ENCODE measurements at places on chromosomes 16 and 17.

DNA sequence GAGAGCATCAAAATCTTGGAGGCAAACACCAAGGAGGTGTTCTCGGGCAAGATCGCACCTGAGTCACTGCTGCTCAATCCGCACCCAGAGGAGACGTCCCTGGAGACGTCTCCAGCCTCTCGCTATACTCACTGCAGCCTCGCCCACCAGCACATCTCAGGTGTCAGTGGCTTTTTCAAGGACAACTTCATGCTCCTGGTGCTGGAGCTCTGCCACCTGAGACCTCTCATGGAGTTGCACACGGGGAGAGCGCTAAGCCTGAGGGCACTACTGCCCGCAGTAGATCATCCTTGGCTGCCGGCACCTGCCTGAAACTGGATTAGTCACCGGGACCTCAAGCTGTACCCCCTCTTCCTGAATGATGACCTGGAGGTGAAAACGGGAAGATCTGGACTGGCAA is 2.6 kb upstream of the MBTPS1 start:
- DNase-seq, result no peak

- no peak for DNase-seq
Observed at GRCh38 chr17:1996800-1997288, 28.3 kb downstream of the RTN4RL1 start.

- DNase-seq, result no peak
Observed at GRCh38 chr17:76635039-76635438, 8.5 kb downstream of the ST6GALNAC1 start.

- no peak for DNase-seq
Observed at GRCh38 chr17:17626151-17626805, 34.8 kb upstream of the PEMT start.

GRCh38 chr17:57294629-57295501 is 38.5 kb downstream of the MSI2 start:
- no peak for DNase-seq

DNA sequence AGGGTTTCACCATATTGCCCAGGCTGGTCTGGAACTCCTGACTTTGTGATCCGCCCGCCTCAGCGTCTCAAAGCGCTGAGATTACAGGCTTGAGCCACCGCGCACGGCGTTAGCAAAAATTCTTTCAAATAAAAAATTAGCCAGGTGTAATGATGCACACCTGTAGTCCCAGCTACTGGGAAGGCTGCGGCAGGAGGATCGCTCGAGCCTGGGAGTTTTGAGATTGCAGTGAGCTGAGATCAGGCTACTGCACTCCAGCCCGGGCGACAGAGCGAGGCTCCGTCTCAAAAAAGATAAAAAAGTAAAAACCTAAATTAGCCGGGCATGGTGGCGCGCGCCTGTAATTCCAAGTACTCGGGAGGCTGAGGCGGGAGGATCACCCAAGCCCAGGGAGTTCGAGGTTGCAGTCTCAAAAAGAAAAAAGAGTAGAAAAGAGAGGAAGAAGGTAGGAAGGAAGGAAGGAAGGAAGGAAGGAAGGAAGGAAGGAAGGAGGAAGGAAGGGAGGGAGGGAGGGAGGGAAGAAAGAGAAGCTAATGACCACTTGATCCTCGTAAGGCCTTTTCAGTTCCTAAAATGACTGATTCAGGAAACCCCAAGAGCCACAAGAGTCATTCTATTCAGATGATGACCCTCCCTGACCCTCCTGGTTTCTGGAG is 59.2 kb downstream of the SRL start:
- no peak for DNase-seq

DNA sequence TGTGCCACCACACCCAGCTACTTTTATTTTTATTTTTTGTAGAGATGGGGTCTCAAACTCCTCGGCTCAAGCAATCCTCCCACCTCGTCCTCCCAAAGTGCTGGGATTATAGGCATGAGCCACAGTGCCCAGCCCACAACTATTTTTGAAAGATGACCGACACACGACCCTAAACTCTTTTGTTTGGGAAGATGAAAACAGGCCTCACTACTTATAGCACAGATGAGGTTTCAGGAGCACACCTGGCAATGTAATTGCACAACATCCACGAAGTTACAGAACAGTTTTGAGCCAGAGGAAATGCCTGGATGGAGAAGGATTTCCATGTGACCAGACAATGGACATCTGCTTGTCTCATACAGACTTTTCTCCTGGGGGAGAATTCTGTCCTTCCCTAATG is 43.4 kb upstream of the PRSS54 start:
- DNase-seq, result no peak

- no peak for DNase-seq
Observed at GRCh38 chr17:46771561-46772474, 46.7 kb downstream of the WNT3 start.

GRCh38 chr16:69040144-69040909 is 65.1 kb upstream of the HAS3 start:
- DNase-seq, result no peak

- no peak for DNase-seq
Observed at GRCh38 chr17:72104863-72105234, 16.0 kb upstream of the SOX9 start.

DNA sequence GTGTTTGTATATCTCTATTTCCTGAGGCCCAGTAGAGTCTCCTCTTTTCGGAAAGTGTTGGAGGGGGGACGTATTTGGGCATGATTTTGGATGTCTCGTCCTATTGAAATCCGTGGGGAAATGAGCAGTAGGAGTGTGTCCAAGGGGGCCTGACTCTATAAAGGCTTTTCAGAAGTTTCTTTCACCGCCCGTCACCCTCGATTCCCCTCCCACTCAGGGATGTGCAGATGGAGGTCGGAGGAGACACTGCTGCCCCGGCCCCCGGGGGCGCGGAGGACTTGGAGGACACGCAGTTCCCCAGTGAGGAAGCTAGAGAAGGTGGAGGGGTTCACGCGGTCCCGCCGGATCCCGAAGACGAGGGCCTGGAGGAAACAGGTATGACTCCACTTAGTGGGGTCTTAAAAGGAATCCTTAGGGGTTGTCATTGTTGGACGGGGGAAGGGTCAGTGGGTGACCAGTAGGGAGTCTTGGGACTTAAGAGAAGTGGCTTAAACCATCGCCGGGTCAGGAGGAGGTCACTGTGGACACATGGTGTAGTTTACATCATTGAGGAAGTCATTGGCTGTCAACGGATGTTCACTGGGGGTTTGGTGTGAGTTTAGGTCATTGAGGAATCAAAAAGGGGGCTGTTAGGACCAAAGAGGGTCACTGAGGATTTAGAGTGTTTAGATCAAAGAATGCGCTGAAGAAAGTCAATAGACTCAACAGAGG is 424 bp downstream of the MON1B start:
- DNase-seq, result no peak

DNA sequence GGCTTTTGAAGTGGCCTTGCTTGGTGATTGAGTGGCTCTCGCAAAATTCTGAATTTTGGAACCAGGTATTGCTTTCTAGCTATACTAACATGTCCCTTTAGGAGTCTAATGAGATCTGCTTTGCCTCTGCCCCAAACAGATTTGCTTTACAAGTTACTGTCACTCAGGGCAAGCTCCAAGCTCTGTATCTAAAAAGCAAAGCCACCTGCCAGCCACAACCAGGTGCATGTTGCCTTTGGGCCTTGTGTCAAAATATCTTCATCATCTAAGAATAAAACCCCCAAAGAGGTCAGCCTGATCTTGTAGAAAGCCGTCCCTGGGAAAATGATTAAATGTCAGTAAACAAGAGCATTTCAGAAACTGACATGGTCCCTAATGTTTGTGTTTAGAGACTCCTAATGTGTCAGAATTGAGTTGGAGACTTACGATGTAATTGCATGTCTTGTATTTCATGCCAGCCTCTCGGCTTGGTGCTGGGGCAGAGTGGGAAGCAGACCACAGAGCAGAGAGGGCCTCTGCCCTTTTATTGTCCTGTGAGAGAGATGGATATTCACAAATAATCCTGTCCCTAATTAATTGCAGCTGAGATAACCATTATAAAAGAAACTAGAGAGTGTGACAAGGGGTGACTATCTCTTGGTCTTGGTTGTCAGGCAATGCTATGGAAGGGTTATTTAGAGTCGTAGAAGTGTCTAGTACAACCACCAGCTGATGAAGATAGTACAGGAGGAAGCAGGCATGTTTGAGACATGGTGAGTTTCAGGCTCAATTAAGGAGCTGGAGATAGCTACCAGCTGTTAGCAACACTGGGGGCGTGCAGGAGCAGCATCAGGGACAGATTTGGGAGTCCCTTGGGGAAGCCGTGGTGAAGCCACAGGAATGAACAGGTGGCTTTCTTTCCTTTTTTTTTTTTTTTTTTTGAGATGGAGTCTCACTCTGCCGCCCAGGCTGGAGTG is 90.7 kb downstream of the PITPNC1 start:
- no peak for DNase-seq

- DNase-seq, result no peak
Observed at GRCh38 chr16:66598111-66598510, 6.4 kb upstream of the CMTM3 start.

GRCh38 chr16:73521499-73521898 is 473.6 kb upstream of the ZFHX3 start:
- no peak for DNase-seq

- DNase-seq, result no peak
Observed at GRCh38 chr17:50906443-50906842, 40.3 kb upstream of the TOB1 start.

DNA sequence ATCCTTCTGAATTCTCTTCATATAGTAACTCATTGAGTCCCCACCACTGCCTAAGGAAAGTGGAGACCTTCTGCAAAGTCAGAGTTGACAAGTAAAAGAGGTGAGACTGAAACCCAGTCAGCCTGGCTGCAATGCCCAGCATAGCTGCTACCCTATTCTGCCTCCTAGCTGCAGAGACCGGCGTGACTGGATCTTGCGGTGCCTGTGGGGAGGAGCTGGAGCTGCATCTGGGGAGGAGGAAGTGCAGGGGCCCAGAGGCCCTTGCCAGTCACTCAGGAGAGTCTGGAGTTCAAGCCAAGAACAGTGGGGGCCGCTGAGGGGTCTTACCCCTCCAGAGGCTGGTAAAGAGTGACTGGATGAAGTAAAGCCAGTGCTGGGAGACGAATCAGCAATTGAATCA is 35.0 kb upstream of the ZNF423 start:
- peak; percentile 1 for DNase-seq

- no peak for DNase-seq
Observed at GRCh38 chr17:14101976-14102375, 32.7 kb downstream of the COX10 start.

DNA sequence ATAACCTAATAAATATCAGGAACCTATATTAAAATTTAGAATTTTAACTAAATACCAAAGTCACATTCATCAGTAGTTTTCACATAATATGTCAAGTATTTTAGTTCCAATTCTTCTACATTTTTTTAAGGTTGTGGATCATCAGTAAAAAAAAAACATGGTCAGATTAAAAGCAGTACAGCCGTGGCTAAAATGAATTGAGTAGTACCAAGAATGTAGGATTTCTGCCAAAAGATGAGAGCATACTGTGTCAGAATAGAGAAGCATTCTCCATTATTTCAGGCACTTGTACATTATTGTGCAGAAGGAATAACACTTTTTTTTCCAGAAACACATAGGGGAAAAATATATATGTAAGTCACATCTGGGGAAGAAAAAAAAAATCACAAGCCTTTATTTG is 1176.1 kb downstream of the CDH11 start:
- DNase-seq, result no peak

DNA sequence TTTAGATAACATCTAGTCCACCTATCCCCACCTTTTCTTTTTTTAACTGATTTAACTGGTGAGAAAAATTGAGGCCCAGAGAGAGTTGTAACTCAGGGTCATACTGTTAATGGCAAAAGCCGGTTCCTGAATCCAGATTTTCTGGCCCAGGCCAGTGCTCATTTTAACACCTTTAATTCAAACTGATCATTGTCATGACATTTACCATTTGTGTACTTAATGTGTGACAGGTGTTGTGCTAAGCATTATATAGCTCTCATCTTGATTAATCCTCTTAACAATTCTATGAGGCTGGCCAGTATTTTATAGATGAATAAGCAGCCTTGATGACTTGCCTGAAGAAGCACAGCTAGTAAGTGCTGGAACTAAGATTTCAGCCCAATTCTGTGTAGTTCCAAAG is 14.4 kb downstream of the RHOT1 start:
- DNase-seq, result no peak

DNA sequence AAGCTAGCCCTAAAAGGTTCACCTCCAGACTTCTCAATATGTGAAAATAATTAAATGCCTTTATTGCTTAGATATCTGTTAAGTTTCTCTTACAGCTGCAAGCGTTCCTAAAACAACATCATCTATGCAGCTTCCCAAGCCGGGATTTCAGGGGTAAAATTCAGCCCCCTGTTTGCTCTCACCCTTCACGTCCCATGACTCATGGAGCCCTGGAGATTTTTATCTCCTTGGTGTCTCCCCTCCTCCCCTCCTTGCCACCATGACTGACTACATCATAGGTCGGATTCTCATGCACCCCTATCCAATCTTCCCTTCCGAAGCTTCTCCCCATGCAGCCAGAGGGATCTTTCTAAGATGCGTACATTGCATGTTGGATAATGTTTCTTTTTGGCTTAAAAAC is 21.0 kb upstream of the CACNG4 start:
- no peak for DNase-seq

- no peak for DNase-seq
Observed at GRCh38 chr17:30449480-30449879, 27.7 kb upstream of the GOSR1 start.

GRCh38 chr16:68380348-68380670 is 68.0 kb downstream of the SMPD3 start:
- no peak for DNase-seq

DNA sequence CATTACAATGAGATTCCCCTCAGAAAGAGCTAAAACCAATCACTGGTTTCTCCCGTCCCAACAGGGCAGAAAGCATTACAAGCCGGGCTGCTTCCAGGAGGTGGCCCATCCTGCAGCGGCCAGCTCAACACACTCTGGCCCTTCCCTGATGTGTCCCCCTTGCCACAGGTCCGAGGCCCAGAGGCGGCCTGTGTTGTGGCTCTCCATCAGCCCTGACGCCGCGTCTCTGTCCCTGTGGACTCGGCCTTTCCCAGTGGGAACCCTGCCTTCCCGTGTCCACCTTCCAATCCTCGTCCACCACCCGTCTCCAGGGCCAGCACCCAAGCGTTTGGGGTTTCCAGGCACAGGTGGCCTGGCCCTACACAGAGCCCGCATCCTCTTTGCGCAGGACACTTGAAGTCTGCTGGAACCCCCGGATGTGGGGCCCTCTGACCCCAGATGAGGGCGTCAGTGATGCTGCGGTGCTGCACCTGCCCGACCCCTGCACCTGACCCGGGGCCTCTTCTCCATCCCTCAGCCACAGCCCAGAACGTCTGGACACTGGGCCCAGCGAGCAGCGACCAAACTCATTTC is 21.1 kb downstream of the RAB40B start:
- no peak for DNase-seq

Measured in bone marrow (tissue), 2 donors.